ENCODE measurements at places on chromosomes 12 and 14.

DNA sequence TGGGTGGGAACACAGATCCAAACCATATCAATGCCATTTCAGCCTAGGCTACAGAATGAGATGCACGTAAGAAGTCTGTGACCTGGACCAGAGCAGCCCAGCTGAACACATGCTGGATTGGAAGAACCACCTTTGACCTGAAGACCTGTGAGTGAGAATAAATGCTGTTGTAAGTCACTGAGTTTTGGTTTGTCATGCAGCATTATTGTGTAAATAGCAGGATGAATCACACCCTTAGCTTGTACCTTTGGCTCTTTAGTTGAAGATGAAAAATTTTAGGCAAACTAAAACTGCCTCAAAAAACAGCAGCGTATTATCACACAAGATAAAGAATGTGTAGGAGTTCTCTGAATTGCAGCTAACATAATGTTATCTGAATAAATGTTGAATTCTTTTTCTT, 199.4 kb upstream of the LRIG3 start:
- DNase-seq: no peak

DNA sequence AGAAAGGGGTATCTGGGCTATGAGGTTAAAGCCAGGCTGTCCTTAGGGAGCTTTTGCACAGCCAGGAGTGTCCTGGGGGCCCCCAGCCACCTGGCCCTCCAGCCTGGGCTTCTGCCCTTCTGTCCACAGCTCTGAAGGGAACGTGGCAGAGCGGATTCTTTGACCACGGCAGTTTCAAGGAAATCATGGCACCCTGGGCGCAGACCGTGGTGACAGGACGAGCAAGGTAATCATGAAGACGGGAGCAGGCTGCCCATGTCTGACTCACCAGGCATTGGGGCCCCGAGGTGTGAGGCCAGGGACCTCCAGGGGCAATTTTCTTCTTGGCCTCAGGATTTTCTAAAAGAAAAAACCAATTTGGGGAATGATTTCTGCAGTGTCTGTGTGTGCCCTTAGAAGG, 53.1 kb downstream of the FOXN4 start:
- no peak for DNase-seq

GRCh38 chr12:125944446-125944845, 879.2 kb downstream of the AACS start:
- DNase-seq: no peak

- DNase-seq: no peak
Observed at GRCh38 chr12:63318933-63319332, 167.9 kb upstream of the AVPR1A start.

- no peak for DNase-seq
Observed at GRCh38 chr12:51975196-51975595, 23.7 kb downstream of the ACVR1B start.

- DNase-seq: no peak
Observed at GRCh38 chr12:15863372-15863771, 18.8 kb upstream of the STRAP start.

DNA sequence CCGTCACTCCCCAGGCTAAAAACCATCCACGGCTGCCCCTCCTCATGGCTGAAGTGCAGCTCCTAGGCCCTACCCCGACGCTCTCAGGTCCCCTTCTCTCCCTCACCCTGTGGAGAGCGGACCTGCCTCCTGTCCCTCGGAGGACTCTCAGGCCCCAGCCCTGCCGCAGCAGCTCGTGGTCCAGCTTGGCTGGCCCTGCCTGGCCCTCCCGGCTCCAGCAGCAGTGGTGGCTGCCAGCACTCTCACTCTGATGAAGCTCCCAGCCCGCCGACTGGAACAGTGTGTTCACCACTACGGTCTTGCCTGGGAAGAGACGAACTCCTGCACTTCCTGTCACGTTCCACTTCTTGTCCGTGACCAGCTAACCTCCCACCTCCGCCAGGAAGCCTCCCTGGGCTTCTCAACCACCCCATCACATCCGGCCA, 11.1 kb downstream of the BAG5 start:
- DNase-seq: no peak

- no peak for DNase-seq
Observed at GRCh38 chr12:29346769-29347421, 34.1 kb downstream of the ERGIC2 start.

GRCh38 chr12:12979126-12979525, 20.9 kb downstream of the HEBP1 start:
- DNase-seq: no peak

DNA sequence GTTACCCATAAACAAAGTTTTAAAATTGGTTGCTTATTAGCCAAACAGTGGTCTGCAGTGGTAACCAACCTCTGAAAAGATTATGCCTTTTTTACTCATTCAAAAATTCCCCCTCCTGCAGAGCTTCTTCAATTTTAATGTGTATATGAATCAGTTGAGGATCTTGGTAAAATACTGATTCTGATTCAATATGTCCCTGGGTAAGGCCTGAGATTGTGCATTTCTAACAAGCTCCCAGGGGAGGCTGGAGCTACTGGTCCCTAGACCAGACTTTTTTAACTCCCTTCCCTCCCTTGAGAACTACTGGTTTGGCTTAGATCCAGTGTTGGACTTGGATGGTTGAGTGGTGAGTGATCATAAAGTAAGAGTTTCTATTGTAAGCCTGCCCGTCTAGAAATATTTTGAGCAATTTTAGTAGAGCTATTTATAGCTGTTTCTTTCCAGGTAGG, 90.2 kb downstream of the FUT8 start:
- DNase-seq: peak; percentile 20

GRCh38 chr14:105060751-105061427, 4.3 kb downstream of the GPR132 start:
- no peak for DNase-seq

DNA sequence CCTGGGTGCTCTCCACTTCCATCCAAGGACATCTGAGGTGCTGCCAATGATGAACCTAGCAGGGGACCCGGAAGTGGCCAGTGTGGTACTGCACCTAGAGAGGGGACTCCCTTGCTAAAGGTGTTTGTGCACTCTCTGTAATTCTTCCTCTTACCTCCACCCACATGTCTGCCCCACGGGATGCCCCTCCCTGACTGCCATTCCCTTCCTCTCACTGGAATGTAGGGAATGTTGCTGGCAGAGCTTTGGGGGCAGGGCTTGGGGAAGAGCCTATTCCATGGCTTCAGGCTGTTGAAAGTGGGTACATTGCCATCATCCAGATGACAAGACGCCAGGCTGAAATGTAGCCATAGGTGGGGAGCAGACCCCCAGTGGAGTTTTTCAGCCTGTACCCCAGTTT, 153.2 kb downstream of the SMOC1 start:
- DNase-seq: no peak

DNA sequence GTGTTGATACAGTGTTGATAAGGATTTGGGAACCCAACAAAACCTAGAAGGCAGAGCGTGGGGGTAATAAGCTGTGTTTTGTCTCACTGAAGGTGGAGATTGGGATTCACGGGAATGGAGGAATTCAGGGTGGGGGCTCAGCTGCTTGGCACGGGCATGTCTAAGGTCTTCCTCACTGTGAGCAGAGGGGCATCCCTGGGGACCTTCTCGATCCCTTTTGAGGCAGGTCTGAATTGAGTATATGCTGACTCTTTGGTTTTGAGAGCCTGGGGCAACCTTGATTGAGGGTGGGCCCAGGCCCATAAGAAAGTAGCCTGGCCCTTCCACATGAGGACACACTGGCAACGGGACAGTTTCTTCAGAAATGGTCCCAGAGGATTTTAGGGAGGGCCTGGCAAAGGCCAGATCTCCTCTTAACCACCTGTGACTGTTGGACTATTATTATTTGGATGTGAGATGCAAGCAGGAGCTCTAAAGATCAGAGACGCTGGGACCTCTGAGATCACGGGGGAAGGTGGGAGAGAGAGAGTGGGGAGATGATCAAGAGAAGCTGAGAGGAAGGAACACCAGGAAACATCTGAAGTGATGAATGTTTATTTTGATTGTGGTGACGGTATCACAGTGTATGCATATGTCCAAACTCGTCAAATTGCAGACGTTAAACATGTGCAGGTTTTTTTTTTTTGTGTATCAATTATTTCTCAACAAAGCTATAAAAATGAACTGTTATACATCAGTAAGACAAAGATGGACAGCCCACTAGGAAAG, 48.4 kb downstream of the SMIM41 start:
- peak; percentile 2 for DNase-seq

DNA sequence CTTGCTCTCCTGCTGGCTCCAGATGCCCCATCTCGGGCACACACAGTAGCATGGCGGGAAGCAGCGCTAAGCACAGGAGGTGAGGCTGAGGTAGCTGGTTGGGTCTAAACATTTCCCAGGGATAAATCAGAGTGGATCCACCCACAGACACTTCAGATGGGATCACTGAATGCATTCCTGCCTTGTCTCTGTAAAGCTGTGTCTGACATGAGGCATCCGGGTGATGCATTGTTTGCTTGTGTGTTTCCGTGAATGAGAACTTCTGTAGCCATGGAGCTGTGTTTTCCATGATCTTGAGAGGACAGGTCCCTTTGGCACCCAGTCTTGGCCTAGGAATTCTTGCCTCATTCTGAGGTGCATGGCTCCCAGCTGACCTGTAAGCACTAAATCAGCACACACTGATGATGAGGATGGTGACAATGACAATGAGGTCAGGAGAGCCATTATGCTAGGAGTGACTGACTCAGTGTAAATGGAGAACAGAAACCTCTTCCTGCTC, 6.7 kb upstream of the KRT75 start:
- no peak for DNase-seq

DNA sequence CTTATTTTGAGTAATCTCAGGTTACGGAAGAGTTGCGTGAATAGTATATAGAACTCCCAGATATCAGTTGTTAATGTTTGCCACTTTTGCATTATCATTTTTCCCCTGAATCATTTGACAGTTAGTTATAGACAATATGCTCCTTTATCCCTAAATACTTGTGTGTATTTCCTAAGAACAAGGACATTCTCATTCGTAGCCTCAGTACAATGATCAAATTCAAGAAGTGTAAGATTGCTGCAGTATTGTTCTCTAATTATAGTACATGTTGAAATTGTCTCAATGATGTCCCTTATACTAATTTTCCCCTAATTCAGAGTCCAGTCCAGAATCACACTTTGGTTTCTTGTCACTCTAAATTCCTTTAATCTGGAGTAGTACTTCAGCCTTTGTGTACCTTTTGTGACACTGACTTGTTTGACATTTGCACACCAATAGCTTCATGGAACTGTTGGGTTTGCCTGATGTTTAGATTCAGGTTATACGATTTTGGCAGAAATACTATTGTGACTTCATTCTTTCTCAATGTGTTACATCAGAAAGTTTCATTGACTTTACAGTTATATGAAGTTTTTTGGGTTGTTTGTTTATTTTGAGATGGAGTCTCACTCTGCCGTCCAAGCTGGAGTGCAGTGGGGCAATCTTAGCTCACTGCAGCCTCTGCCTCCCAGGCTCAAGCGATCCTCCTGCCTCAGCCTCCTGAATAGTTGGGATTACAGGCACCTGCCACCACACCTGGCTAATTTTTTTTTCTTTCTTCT, 13.1 kb downstream of the DYNC1H1 start:
- DNase-seq: no peak

DNA sequence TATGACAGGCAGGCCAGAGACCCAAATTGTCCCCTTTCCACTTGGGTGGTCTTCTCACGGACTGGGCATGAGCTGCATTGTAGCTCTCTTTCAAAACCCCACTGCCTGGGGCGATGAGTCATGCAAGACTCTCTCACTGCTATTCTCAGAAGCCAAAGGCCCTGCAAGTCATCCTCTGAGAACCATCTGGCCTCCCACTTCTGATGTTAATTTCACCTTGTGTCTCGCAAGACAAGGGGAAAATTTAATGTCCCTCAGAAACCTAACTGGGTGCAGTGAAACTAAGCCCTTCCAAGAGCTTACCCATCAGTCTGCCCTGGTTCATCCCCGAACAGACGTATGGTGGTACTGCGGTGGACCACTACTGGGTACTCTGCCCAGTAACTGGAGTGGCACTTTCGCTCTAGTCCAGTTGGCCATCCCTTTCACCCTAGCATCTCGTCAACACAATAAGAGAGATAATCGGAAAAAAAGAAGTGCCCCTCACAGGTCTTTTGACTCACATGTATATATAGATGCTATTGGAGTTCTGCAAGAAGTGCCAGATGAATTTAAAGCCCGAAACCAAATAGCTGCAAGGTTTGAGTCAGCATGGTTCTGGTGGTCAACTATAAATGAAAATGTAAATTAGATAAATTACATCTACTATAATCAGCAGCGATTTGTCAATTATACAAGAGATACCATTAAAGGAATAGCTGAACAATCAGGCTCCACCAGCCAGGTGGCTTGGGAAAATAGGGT, 31.3 kb upstream of the LALBA start:
- peak; percentile 46 for DNase-seq

DNA sequence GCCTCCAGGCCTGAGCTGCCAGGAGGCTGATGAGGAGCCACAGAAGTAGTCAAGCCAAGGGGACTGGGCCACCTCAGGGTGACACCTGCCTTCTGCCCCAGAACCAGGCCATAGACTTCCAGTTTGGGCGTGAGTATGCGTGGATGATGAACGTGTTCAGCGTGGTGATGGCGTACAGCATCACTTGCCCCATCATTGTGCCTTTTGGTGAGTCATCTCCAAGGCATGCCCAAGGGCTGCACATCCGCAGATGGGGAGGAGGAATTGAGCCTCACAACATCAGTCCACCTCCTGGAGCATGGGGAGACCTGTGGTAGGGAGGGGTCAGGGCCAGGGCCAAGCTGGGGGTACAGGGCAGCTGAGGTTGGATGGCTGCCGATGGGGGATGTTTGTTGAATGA, 22.3 kb downstream of the NGB start:
- DNase-seq: no peak

DNA sequence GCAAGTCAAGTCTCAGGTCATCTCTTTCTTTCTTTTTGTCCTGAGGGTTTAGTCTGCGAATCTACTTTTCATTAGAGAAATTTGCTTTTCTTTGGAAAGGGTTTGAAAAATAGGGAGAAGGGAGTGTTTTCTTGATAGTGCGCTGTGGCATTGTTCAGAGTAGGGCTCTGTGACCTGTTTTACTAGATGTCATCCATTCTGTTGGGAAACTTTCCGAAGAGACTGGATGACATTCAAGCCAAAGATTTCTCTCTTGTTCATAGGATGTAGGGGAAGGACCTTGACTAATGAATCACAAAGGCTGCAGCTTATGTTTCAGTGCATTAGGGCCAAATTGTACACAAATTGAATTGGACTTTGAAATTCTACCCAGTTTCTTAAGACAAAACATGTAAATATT, 14.7 kb downstream of the DLST start:
- no peak for DNase-seq

- DNase-seq: no peak
Observed at GRCh38 chr12:18145924-18146323, 55.9 kb upstream of the RERGL start.

DNA sequence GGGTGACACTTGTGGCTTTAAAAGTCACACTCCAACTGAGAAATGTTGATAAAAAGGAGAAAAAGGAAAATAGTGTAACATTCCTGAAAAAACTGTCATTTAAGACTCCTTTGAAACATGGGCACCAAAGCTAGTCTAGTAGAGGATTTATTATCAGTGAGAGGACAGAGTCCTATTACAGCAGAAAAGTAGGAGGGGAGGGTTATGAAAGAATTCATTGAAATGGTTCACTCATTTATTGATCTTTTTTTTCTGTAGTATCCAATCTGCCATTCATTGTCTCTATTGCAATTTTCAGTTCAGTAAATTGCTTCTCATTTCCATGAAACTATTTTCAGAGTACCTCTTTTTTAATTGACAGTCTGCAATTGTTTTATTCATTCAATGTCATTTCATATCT, 25.4 kb downstream of the PPM1A start:
- no peak for DNase-seq
